ENCODE measurements at places on chromosomes 7 and 10. TPM values are rescaled to one million over a fixed set of nuclear protein-coding genes. Genes with fewer than 3 reads are reported as not detected.

Gene FIGNL1
- total RNA-seq: 7.6 TPM

GRCh38 chr7:125661677-125662076 lies 732.1 kb upstream of the POT1 start:
- H3K36me3 ChIP-seq: no peaks in the 10 kb centered on the region
- H3K27me3 ChIP-seq: no peaks in the 10 kb centered on the region
- no peak overlapping the region for H3K27ac ChIP-seq

- no peak overlapping the region for H3K27ac ChIP-seq
- no peaks in the 10 kb centered on the region for H3K27me3 ChIP-seq
- H3K4me1 ChIP-seq: no peaks in the 10 kb centered on the region
- no peak overlapping the region for H3K4me3 ChIP-seq
- peaks cover 4% of the 10 kb centered on the region for H3K36me3 ChIP-seq
Measured at GRCh38 chr7:132930881-132931280, 151.0 kb downstream of the CHCHD3 start.

Gene TFEC
- not detected for total RNA-seq

Gene INHBA
- total RNA-seq: 198 TPM

Gene SUN3
- not detected for total RNA-seq
